Nucleus accumbens (tissue), 56 donors: ENCODE measurements at places on chromosomes 3 and 15.
A peak's percentile ranks its signal among the peaks of the same experiment; 100 is the strongest.

DNA sequence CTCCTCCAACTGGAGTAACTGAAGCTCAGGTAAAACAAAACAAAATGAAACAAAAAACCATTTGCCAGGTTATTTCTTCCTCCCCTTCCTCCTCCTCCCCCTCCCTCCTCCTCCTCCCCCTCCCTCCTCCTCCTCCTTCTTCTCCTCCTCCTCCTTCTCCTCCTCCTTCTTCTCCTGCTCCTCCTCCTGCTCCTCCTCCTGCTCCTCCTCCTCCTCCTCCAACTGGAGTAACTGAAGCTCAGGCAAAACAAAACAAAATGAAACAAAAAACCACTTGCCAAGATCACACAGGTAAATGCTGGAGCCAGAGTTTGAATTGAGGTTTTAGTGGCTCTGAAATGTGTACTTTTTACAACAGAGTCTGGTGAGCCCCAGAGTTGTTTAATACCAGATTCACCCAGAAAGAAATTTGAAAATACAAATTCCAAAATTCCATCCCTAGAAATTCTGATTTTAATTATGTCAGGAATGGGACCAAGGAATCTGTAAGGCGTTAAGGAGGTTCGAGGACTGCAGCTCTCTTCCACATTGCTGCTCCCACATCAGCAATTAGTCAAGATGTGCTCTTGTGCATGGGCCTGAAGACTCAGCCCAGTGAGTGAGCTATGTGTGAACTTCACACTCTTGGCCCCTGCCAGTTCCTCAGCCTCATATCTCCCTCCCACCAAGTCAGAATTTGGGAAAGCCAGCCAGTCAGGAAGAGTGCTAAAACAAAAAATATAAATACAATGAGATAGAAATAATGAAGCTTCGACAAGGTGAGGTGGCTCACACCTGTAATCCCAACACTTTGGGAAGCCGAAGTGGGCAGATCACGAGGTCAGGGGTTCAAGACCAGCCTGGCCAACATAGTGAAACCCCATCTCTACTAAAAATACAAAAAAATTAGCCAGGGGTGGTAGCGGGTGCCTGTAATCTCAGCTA, 31.6 kb upstream of the ZNF770 start:
- no peak for DNase-seq

DNA sequence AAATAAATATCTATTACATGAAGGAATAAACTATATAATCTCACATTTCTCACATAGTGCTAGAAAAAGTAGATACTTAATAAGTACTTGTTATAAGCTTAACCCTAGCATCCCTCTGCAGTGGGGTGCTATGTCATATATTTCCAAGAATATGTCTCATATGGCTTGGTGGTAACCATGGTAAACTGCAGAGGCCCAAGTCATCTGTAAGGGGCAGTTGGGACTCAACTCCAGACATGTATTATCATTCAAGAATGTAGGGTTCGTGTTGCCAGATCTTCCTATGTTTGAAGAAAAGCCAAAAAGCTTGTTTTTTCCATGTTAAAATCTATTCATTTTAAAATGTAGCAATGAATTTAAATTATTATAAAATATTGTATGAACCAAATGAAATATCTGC, 46.2 kb downstream of the ZNF385D start:
- no peak for DNase-seq

GRCh38 chr3:39192490-39193092, at the start of gene XIRP1:
TSS of gene XIRP1 (minus strand) at chr3:39192595. CDS start at chr3:39189445, 3,150 bp downstream.
- no peak for DNase-seq

- DNase-seq, result no peak
These were observed 121.4 kb upstream of the CHRM5 start for GRCh38 chr15:33846862-33847261.

DNA sequence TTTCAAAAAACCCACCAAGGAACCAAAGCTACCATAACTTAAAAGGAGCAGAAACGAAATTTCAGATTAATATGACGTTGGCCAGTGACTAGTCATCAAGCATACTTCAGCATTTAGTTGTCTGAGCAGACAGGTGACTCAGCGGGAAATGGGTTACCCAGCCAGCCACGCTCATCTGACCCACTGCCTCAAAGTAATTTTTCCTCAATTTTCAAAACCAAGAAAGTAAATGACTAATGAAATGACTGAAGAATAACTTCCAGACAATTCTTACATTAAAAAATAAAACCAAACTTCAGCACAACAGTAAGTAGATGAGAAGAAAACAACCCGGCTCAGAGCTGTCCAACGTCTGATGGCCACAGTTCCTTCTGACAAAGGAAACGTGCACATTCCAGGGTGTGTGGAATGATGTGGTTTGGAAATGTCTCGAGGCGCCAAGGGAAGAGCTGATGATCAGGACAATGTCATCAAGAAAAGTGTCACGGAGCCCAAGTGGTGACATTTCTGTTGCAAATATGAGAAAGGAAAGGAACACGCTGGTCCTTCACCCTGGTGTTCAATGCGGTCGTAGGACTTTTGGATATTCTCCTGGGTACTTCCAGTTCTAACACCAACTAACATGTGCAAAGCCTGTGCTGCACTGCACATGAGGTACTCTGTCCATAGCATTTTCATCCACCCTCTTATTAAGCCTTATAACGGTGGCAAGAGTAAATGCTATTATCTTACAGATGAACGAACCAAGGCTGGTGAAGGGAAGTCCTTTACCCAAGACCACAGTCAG, 79.1 kb downstream of the FOXP1 start:
- DNase-seq, result no peak

DNA sequence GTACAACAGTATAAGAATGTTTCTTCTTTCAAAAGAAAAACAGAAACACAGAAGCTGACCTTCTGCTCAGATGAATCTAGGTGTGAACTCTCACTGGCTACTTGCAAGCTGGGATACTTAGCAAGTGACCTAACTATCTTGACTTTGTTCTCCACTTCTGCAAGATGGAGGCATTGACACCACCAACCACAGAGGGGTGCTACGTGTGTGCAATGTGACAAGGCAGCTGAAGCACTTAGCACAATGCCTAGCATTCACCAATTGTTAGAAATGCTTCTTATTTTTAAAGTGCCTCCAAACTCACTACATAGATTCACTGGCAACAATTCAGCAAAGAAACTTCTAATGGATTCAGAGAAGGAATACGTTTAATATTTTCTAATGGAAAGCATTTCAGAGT, 331.4 kb upstream of the WNT5A start:
- peak; percentile 54 for DNase-seq
